ENCODE measurements at places on chromosomes 16 and 17. TPM values are rescaled to one million over a fixed set of nuclear protein-coding genes. Genes with fewer than 3 reads are reported as not detected.

DNA sequence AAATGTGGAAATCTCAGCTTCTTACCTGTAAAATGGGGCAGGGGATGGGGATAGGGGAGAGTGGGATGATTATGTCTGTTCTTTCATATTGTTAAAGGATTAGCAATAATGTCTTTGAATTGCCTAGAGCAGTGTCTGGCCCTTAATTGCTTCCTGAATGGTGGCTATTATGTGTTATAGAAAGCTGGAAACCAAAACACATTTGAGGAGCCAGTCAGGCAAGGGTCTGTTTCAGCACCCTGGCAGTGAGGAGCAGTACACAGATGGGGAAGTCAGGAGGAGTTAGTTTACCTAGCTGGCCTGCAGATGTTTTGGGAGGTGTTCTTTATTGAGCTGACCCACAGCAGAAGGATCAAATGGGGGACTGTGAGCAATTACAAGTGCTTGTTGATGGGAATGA lies 63.0 kb downstream of the NUP93 start:
- DNase-seq, result no peak

- DNase-seq, result no peak
These were observed 32.5 kb downstream of the BAIAP2 start for GRCh38 chr17:81067391-81067811.

GRCh38 chr17:16820161-16820877 lies 130.3 kb downstream of the CCDC144A start:
- peak; percentile 88 for DNase-seq

SMIM36 gene
- total RNA-seq, result 0.55 TPM

TMEM100 gene
- total RNA-seq, result 4.4 TPM

GRCh38 chr17:71427801-71428200 lies 693.0 kb upstream of the SOX9 start:
- no peak for DNase-seq

DNA sequence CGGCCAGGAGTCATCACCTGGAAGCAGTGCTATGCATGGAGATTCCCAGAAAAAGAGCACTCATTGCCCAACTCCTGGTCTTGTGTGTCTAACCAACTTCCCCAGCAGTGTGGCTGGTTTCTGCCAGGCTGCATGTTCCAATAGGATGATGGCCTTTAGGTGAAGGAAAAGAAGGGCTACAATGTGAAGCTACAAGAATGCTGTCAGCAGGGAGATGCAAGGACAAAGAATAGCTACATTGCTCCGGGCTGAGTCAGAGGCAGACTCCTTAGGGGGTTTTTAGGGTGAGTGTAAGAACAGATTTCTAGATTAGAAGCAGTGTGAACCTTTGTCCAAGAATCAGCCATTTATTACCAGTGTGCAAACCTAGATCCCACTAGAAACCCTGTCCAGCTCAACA lies 63.0 kb upstream of the DNAH9 start:
- DNase-seq, result no peak

GRCh38 chr16:22938647-22939046 lies 124.7 kb downstream of the HS3ST2 start:
- DNase-seq, result no peak

SLC7A5 gene
- total RNA-seq, result 290 TPM

G6PC1 gene
- total RNA-seq, result not detected

- DNase-seq, result no peak
These were observed 9.4 kb downstream of the TNRC6A start for GRCh38 chr16:24738895-24739294.

KRTAP4-6 gene
- total RNA-seq, result not detected

- DNase-seq, result no peak
These were observed 12.6 kb downstream of the CDH15 start for GRCh38 chr16:89183975-89184676.

Data from testis (tissue), 5 donors.